NCI-H1436 treated with DMSO at 0.1 percent for 48 hours (cell line): ENCODE measurements at places on chromosomes 1 and 21.

GRCh38 chr1:224795591-224795990 is 133.9 kb upstream of the DNAH14 start:
- no peak for DNase-seq

- no peak for DNase-seq
Observed at GRCh38 chr1:247268390-247269045, 12.6 kb downstream of the VN1R5 start.

GRCh38 chr21:26819740-26820324 is 25.4 kb downstream of the ADAMTS1 start:
- no peak for DNase-seq

GRCh38 chr1:213335084-213335483 is 284.0 kb downstream of the RPS6KC1 start:
- peak; percentile 89 for DNase-seq

GRCh38 chr1:158095737-158096335 is 84.9 kb upstream of the CD1D start:
- DNase-seq: no peak

DNA sequence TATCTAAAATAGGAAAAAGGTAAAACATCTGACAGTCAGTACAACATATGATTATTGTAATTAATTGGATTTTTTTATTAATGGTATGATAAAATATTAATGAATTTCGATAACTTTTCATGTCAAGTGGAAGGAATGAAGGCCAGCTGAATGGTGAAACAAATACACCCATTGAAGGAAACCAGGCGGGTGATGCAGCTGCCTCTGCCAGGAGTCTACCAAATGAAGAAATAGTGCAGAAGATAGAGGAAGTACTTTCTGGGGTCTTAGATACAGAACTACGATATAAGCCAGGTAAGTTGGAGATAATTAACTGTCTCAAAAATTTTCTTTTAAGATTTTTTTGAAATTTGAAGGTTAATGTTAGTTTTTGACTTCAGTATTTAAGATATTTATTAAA is 3.2 kb downstream of the SON start:
- DNase-seq: no peak
